Stimulated activated CD4-positive, alpha-beta T cell treated with anti-CD3 and anti-CD28 coated beads, Interleukin-1b, Interleukin-23, amount 100 ng/mL, for 24 hours (primary cell): ENCODE measurements at places on chromosomes 6 and 20.
A peak's percentile ranks its signal among the peaks of the same experiment; 100 is the strongest.

GRCh38 chr20:41228858-41229257 is 88.7 kb downstream of the ZHX3 start:
- no peak for DNase-seq

- no peak for DNase-seq
These were observed 34.0 kb downstream of the NUDT3 start for GRCh38 chr6:34358389-34358905.

DNA sequence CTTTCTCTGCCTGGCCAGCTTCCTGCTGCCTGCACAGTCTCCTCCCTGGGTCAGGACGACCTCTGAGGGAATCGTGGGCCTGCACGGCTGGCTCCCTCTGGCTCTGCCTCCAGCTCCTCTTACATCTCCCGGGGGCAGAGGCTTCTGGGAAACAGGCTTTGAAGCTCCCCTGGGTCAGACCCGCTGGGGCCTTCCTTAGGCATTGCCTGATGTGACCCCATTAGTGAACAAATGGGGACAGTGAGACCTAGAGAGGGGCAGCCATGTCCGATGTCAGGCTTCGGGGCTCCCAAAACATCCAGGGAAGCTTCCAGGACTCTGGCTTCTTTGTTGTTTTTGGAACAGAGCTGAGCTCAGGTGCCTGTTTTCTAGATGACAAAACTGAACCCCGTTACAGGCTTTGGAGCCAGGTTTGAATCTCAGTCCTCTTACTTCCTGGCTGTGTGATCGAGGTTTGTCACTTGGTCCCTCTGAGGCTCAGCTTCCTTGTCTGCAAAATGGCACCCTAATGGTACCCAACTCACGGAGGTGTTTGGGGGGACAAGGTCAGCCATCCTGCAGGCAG is 94.3 kb downstream of the CEBPB start:
- DNase-seq: no peak

DNA sequence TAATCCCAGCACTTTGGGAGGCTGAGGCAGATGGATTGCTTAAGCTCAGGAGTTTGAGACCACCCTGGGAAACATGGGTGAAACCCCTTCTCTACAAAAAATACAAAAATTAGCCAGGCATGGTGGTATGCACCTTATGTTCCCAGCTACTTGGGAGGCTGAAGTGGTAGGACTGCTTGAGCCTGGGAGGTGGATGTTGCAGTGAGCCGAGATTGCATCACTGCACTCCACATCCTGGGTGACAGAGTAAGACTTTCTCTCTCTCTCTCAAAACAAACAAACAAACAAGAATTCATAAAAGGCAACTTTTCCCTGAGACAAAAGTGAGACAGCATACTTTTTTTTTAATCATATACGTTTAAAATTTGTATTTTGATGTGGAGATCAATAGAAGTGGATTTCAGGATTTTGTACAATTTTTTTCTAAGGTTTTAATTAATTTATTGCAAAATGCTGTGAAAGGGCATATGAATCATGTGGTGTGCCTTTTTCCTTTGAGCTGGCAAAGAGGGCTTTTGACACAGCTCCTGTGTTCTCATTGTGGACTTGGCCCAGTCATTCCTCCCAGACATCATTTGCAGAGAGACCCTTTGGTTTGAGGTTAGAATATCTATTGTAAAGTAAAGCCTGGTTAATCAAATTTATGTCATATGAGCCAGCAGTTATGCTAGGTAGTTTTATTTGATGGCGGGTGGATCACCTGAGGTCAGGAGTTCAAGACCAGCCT is 77.1 kb downstream of the TULP4 start:
- no peak for DNase-seq

GRCh38 chr20:51583499-51583898 is 41.0 kb upstream of the NFATC2 start:
- no peak for DNase-seq

DNA sequence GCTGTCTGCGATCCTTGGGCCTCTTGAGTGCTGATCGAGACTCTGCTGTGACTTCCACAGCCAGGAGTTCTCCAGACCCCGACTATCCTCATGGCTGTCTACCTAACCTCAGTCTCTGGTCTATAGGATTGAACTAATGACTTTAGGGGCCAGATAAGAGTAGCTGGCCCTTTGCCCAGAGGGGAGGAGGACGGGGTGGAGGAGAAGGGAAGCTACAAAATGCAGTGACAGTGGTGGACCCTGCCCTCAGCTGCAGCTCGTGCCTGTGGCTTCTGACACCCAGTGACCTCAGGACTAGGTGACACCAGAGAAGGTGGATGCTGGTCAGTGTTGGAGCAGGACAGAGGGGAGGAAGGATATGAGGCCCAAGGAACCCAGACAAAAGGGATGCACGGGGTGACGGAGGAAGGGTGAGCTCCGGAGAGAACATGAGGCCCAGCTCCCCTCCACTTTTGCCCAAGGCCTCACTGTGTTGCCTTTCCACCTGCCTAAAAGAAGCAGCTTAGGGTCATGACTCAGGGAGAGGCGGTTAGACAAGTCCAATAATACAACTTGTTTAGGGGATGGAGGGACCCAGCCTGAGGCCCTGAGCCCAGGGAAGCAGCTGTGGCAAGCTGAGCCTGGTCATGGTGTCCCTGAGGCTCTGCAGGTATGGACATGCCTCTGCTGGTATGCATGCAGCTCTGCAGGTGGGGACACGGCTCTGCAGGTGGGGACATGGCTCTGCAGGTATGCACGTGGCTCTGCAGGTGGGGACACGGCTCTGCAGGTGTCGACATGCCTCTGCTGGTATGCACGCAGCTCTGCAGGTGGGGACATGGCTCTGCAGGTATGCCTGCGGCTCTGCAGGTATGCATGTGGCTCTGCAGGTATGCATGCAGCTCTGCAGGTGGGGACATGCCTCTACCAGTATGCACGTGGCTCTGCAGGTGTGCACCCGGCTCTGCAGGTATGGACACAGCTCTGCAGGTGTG is 67.7 kb downstream of the SYNJ2 start:
- no peak for DNase-seq

- no peak for DNase-seq
These were observed 31.6 kb downstream of the OPRM1 start for GRCh38 chr6:154070657-154071056.

DNA sequence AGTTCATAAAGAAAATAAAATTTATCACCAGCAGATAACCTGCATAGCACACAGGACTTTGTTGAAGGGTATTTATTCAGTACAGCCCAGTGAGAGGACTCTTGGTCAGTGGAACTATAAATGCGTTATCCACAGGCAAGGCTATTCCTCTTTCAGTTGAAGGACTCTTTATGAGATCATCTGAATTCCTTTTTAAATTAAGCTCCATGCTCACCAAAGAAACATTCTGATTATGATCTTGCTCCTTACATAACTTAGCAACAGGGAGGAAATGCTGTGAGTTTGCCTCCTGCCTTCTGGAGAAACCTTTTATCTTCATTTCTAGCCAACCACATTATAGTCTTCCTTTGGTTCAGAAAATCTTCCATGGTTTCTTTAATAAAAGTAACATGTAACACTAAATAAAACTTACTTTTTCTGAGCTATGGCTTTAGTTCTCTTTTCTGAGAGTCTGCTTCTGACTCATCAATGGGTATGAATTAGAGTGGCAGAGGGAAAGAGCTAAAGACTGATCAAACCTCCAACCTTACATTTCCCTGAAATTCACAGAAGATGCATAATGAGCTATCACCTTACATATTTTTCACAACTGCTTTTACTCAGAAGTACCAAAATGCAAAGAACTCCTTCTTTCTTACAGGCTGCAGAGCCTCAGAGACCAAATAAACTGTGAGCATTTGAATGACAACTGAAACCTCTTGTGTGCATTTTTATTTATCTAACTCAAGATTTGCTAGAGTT is 267.2 kb downstream of the ADGRG6 start:
- no peak for DNase-seq

DNA sequence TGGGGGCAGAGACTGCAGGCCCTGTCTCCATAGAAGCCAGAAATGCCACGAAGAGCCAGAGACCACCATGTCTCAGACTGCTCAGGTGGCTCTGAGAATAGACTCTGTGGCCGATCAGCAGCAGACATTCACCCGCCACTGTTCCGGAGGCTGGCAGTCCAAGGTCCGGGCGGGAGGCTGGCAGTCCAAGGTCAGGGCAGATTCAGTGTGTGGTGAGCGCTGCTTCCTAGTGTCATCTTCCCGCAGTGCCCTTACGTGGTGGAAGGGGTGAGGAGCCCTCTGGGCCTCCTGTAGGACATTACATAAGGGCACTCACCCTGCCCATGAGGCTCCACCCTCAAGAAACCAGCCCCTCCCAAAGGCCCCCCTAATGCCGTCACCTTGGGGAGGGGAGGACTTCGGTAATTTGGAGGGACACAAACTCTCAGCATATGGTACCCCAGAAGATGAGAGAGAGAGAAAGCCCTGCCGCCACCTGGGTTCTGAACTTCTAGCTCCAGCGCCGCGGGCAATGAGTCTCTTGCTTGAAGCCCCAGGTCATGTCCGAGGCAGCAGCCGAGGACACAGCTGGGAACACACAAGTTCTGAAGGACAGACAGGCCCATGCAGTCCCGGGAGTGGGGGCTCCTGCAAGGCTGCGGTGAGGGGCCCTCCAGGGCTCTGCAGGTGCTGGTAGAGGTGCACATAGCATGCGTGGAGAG is 36.4 kb downstream of the DACT2 start:
- no peak for DNase-seq

GRCh38 chr6:71088166-71088565 is 131.3 kb upstream of the B3GAT2 start:
- no peak for DNase-seq

DNA sequence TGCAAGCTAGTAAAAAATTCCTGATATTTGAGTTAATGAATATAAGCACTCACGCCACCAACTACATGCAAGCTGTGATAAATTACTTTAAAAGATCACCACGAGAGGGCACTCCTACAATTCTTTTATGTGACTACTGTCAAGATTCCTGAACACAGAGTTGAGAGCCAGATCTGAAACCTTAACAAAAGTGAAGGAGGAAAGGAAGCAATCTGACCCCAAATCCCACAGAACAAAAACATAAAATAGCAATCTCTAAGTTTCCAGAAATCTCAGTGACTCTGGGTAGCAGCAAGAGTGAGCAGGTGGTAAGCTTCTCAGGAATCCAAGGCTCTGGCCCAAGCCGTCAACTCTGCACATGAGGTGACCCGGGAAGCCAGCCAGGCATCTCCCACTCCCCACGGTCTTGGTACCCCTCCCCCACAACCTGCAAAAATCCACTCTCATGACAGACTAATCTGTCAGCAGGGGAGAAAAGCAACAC is 55.1 kb downstream of the STAU1 start:
- DNase-seq: peak; percentile 7

GRCh38 chr6:35669451-35670045 is 19.2 kb downstream of the FKBP5 start:
- DNase-seq: no peak

DNA sequence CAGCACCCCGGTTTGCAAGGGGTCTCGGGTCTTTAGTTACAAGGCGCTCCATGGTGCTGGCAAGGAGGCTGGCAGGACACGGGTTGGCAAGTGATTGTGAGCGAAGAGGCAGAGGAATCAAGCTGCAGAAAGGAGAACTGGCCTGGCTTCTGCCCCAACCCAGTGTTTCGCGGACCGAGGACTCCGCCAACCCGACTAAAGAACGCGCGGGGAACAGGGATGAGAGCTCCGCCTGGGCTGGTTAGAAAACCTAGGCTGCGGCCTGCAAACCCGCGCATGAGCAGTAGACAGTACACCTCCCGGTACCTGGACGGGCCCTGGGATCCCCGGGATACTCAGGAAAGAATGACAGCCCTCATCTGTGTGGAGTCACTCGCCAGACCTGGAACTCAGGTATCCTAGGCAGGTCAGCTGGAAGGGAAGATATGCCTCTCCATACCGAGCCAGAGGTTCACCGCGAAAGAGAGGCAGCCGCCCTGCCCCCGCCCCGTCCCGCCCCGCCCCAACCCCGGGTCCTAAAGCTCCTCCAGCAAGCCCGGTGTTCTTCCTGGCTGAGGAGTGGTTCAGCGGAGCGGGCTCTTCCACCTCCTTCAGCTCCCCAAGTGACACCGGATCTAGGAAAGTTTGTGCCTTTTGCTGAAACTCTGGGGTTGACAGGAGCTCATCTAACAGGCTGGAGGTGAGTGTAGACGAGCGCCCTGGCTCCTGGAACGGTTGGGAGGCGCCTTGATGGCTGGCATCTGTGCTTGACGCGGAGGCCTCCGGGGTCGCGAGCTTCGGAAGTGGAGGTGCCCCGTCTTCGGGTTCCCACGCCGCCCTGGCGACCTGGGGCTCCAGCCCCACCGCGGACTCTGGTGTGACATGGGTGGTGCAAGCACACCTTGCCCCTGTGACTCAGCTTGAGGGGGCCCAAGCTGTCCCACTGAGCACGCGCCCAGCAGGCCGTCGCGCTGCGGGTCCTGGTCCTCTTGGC is 1847.3 kb upstream of the DEFB115 start:
- no peak for DNase-seq

DNA sequence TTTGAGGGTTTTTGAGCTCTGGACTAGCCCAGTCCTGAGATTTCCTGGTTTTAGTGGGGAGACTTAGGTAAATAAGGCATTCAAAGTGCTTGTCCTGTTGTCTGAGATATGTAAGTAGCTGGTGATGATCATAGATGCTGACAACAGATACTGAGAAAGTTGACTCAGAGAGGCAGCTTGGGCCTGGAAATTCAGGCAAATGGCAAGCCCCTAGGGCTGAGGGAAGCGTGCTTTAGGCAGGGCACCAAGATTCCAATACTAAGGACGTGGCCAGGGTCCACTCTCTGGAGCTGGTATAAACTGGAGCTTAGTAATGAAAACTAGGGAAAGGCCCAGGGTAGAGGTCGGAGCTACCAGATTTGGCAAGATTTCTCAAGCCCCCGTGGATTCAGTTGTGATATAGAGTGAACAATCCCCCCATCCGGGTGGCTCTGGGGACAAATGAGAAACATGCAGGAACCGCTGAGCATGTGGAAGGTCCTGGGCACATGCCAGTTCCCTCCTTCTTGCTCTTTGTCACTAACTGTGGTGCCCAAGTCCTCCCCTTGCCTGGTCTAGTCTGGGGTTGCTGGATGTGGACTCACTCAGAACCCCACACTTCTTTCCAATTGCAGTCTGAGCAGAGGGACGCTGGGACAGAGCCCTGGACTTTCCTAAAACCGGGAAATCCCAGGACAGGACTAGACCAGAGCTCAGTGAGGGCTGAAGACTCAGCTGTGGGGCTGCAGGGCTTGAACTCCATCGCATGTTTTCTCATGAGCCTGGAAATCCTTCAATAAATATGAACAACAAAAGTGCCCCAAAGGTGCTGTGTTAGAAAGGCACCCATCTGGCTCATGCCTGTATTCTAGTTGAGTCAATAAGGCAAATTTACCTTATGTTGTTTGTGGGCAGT is 10.3 kb downstream of the SLC22A3 start:
- DNase-seq: no peak

GRCh38 chr20:23346002-23346401 is 4.6 kb upstream of the NXT1 start:
- no peak for DNase-seq

- no peak for DNase-seq
These were observed 68.5 kb downstream of the THEMIS start for GRCh38 chr6:127832381-127832780.

- no peak for DNase-seq
These were observed 97.7 kb downstream of the TMEM242 start for GRCh38 chr6:157225575-157225995.
